ENCODE measurements at places on chromosomes 13 and 19.
A peak's percentile ranks its signal among the peaks of the same experiment; 100 is the strongest.

GRCh38 chr13:45575830-45576180 is 39.7 kb downstream of the ERICH6B start:
- no peak for DNase-seq

GRCh38 chr19:49689133-49690078 is at the start of gene ADM5:
Gene ADM5 (plus strand): TSS chr19:49689594. CDS start chr19:49689838, 244 bp downstream.
- DNase-seq: peak; percentile 22

- DNase-seq: no peak
Measured at GRCh38 chr19:45440259-45440638, 16.5 kb upstream of the ERCC1 start.

- DNase-seq: peak; percentile 19
Measured at GRCh38 chr19:33125929-33126388, 6.0 kb upstream of the WDR88 start.

- DNase-seq: no peak
Measured at GRCh38 chr19:57773488-57773887, 4.0 kb downstream of the ZNF586 start.

DNA sequence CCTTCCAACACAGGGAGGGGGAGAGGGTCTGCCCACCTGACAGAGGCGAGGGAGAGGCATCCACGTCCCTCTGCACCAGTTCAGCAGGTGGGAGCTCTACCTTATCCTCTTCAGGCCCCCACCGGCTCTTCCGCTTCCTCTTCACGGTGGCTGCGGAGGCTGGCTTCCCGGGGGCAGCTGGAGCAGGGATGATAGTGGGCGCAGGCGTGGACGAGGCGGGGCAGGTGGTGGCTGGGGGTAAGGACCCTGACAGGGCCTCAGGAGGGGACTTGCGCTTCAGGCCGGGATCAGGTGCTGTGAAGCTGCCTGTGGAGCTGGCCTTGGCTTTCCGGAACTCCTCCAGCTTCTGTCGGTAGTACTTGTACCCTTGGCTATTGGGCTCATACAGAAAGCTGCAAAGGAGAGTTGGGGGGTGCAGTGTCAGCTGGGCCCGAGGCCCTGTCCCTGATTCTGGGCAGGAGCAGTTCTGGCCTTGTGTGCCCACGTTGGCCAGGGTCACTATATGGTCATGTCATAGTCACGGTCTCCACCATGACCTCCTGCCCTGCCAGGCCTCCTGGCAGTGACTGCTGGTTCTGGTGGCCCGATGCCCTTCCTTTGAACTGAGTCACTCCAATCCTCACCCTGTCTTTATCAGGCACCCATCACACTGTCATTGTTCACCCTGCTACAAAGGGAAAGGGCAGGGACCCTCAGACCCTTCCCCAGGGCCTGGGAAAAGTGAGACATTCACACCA is 23.2 kb downstream of the SUGP1 start:
- DNase-seq: no peak

DNA sequence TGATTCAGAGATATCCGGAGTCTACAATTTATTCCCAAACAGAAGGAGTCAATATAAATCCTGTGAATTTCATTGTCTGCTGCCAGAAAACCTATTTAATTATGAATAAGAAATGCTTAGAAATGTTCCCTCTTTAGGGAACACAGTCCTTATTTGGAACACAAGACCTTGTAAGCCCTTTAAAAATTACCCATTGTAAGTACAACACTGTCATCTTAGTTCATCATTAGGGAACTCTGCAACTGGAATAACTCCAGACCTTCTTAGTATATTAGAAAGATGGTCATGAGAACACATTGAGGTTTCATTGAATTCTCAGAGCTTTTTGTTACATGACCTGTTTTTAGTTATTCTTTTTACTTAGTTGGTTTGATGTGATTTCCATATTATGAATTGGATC is 548.5 kb upstream of the KLF12 start:
- no peak for DNase-seq

- DNase-seq: no peak
Measured at GRCh38 chr19:30388327-30388726, 16.1 kb downstream of the ZNF536 start.

GRCh38 chr19:4388337-4389063 is 11.8 kb downstream of the SH3GL1 start:
- DNase-seq: no peak

DNA sequence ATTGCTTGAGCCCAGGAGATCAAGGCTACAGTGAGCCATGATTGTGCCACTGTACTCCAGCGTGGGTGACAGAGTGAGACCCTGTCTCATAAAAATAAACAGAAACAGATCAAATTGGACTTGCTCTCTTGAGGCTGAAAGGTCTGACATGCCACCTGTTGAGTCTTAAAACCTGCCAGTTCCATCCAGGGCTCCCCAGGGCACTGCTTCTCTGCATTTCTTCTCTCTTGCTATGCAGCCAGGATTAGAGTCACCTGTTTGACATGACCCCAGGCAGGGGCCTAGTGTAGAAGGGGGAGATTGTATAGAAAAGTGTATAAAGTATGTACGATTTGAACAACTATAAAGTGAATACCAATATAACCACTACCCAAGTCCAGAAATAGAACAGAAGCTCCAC is 45.4 kb downstream of the ARHGAP35 start:
- no peak for DNase-seq

DNA sequence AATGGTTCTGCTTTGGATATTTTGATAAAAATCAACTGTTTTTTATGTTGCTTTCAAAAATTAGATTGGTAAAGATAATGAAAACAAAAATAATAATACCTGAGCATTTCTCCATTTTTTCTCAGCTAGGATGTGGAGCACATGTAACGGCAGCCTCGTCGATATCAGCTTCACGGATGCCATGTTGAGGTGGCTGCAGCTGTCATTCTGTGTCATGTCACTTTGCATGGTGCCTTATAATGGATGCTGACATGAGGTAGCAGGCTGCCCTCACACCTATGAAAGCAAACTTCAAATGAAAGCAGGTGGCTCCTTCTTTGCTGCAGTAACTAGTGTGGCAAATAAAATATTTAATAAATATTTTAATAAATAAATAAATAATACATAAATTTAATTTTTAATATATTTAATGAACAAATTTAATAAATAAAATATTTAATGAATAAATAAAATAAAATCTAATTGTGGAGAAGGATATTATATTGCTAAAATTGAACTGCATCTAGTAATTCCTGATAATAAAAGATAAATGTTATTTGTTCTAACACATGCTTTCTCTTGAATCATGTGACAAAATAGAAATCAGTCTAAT is 955.7 kb upstream of the SLC10A2 start:
- DNase-seq: no peak

DNA sequence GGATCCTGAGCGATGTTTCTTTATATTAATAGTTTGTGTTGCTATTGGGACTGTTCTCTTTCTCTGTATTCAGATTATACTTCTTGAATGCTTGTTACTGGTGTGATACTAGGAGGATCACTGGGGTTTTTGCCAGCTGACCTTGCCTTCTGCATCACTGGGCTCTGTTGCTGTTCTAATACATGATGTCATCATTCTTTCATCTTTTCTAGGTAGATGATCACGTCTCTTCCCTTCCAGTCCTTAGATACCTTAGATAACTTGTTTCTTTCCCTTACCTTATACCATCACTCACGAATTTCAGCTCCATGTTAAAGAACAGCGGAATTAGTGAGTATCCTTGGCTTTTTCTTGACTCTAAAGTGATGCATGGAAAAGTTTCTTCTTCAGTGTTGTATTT is at the start of gene OR10H3:
Gene OR10H3 (plus strand): TSS at position 264 of the 400 bp plus-strand sequence. CDS start 3,408 bp downstream, outside the sequence.
- no peak for DNase-seq

DNA sequence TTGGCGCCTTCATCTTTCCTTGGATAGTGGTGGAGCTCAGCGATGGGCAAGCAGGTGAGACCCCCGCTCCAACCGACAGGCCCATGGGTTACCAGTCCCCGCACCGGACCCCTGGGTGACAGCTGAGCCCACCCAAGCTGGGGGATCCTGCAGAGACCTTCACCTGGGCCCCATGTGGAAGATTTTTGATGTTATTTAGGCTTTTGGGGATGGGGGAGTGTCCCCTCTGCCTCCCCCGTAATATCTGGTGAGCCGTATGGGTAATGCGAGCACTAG is 4.9 kb upstream of the LILRA5 start:
- DNase-seq: no peak

- no peak for DNase-seq
Measured at GRCh38 chr19:2454199-2454961, 2.4 kb downstream of the LMNB2 start.

- DNase-seq: no peak
Measured at GRCh38 chr13:110797230-110797877, 83.9 kb downstream of the ING1 start.

GRCh38 chr13:98972059-98972458 is 5.8 kb downstream of the DOCK9 start:
- DNase-seq: no peak

DNA sequence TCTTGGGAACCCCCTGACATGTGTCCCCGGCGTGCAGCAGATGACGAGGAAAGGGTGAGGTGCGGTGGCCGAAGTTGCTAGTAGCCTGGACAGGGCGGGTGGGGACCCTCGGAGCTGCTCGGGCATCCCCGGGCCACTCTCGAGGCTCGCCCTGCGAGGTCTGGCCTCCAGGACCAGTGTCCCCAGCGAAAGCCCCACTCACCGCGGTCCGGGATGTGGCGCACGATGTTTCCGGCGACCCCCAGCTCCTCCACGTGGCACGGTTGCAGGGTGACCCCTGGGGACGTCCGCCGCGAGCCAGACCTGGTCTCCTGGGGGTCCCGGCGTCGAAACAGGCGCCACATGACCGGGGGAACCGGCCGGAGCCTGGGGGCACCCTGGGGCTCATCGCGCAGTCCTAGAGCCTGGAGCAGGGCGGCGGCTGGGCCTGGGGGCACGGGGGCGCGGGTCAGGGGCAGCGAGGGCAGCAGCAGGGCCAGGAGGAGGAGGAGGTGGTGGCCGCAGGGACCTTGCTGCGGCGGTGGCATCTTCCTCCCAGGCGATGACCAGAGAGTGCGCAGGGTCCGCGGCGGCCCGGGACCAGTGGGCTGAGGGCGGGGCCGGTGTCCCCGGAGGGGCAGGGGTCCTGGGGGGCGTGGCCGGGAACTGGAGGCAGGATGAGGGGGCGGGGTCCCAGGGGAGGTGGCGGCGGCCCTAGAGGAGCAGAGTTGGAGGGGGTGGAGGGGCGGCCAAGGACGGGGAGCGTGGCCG is 26.0 kb downstream of the CERS1 start:
- DNase-seq: no peak

GRCh38 chr13:43475140-43475539 is 311.6 kb downstream of the ENOX1 start:
- no peak for DNase-seq

- no peak for DNase-seq
Measured at GRCh38 chr19:18972301-18972811, 31.3 kb upstream of the HOMER3 start.

DNA sequence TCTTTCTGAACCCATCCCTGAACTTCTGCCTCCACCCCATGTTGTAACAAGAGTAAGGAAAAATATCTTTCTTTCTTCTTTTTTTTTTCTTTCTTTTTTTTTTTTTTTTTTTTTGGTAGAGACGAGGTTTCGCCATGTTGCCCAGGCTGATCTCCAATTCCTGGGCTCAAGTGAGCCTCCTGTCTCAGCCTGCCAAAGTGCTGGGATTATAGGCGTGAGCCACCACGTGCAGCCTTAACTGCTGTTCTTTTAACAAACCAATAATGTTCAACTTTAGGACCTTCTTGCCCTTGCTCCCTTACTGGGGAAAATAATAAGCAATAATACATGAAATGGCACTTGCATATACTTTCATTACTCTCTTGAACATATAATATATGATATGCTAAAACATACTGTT is 19.6 kb downstream of the GPR183 start:
- DNase-seq: no peak

DNA sequence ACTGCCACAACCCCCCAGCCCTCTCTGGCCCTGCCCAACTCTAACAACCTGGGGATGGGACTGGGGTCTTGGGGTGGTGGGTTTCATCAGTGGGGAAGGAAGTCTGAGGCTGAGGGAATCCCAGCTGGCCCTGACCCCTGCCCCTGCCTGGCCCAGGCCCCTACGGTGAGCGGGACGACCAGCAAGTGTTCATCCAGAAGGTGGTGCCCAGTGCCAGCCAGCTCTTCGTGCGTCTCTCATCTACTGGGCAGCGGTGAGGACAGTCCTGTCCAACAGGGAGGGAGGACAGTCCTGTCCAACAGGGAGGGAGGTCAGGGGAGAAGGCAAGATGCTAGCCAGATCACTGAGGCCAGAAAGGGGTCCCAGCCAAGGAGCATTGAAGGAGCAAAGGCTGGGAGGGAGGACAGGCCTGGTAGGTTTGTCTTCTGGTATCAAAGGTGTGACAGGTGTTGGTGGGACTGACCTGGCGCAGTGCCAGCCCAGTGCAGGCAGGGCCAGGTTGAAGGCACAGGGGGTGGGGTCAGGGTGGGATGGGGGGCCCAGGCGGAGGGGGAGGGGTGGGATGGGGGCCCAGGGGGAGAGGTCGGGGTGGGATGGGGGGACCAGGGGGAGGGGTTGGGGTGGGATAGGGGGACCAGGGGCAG is 12.1 kb upstream of the LTBP4 start:
- DNase-seq: no peak

DNA sequence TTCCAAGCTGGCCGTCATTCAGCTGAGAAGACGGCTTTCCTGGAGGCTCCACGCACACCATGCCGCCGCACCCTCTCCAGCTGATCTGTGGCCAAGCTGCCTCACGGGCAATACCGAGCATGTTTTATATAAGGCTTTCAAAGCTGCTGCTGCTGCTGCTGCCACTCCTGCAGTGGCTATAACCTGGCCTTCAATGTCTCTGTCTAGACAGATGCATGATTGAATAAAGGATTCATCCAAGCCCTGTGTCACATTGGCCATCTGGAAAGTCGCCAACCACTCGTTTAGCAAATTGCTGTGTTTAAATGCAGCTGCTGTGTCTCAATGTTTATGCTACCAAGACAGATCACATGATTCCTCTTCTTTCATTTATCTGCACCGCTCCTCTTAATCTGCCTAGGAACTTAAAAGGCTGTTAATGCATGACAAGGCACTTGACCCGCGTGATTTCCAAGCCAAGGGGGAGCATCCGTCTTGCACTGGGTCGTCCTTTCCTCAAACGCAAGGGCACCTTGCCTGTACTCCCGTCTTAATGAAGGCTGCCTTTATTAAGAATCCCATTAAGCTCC is 114.3 kb downstream of the TEX26 start:
- no peak for DNase-seq

- no peak for DNase-seq
Measured at GRCh38 chr13:73966331-73966730, 167.9 kb downstream of the KLF12 start.

DNA sequence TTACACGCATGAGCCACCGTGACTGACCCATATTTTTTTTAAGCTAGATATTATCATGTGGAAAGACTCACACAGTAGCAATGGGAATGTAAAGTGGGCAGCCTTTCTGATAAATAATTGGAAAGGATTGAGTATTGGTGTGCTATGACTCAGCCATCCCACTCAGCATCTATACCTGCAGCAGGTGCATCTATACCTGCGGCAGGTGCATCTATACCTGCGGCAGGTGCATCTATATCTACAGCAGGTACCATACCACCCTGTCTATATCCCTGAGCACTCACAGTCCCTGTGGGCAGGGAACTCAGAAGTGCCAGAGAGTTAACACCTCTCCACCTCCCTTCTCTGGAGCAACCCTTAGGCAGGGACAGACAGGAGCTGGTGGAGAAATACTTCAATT is 5.2 kb upstream of the LRRC8E start:
- no peak for DNase-seq

GRCh38 chr13:90866006-90866405 is 481.5 kb upstream of the MIR17HG start:
- DNase-seq: no peak

- no peak for DNase-seq
Measured at GRCh38 chr13:42107421-42107820, 59.0 kb downstream of the DGKH start.

GRCh38 chr19:11154683-11155047 is 917 bp downstream of the SPC24 start:
- no peak for DNase-seq
